Stomach (tissue), 19 donors: ENCODE measurements at places on chromosomes 13 and 19. TPM values are rescaled to one million over a fixed set of nuclear protein-coding genes. Genes with fewer than 3 reads are reported as not detected.

GRCh38 chr13:109385242-109385560 lies 401.2 kb downstream of the IRS2 start:
- peak; percentile 37 for DNase-seq

GRCh38 chr19:47427241-47428176 lies 8.2 kb upstream of the MEIS3 start:
- peak; percentile 65 for DNase-seq

DNA sequence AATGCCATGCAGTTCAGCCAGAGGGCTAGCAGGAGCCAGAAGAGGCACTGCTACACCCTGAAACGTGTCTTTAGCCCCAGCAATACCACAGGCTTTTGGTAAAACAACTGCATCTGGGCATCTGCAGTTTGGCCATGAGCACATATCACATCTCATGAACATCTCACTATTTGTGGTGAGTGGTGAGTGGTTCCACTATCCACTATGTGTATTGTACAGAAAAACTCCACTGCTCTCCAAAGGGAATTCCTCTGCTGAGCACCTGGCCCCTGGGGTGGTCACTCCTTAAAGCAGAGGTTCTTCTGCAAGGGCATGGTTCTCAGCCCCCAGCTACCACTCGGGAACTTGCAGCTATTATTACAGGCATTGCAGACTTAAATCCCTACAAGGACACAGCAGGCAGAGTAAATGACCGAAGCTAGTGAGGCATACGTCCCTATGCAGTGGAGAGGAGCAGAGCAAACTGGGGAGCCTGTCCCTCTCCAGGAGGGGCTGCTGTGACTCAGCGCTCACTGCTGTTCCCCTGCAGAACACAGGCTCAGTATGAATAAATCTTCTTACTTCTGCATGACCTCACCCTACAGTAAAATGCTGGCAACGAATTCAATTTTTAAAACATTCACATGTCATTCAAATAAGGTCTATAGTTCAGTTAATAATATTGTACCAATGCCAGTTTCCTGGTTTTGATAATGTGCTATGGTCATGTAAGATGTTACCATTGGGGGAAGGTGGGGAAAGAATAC lies 332.4 kb upstream of the ZNF507 start:
- DNase-seq: no peak

GRCh38 chr13:27334774-27335435 lies 64.3 kb downstream of the RASL11A start:
- DNase-seq: no peak

Gene DCUN1D2
- 8.1 TPM for polyA plus RNA-seq

Gene KIR3DL2
- not detected for polyA plus RNA-seq
